ENCODE measurements at places on chromosomes 3 and 15.

DNA sequence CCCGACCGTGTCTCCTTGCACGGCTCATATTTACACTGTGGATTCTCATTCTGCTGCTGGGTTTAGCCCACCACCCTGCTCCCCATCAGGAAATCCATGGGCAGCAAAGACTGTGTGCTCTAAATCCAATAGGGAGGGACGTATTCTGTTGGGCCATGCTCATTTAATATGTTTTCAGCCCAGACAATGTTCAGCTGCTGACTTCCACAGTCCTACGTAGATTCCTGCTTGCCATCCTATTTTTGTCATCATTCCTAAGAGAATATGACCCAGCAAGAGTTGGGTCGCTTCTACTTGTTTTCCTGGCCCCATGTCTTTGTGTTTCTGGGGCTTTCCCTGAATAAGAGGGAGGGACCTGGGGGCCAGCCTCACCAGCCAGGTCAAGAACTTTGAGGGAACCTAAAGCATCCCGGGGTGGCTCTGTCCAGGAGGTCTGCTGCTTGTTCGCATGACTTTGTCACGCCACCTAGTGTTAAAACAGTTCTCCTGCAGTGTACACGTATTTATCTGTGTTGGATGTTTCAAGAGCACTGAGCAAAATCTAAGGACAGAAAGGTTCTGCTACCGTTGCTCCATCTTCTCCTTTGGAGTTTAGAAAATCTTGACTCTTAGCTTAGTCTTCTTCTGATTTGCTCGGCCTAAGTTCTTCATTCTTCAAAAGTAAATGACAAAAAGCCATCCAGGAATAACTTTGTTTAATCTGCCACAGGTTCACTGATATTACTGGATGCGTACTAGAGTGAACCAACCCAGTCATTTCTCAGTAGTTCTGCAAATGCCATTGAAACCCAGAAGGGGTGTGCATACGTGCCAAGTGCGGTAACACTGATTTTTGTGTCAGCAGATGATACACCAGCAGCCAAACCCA, 79.8 kb upstream of the NR2E3 start:
- DNase-seq = peak; percentile 24

- no peak for DNase-seq
Observed at GRCh38 chr15:22950256-22950990, 29.7 kb downstream of the CYFIP1 start.

DNA sequence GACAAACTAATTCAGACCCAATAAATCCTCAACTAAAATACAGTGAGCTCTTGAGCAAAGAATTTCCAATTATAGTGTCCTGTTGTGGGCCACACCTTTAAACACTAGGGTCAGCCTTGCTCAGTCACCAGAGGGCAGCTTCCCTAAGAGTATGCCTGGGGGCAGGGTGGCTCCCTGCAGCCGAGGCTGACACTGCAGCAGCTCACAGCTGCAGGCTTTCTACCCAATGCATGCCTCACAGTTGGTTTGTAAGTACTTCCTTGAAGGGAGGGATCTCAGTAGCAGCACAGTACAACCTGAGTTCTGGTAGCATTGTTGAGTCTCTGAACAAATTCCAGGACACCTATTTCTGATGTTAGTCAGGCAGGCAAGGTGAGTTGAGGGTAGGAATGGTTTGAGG, 335.6 kb downstream of the TUSC7 start:
- no peak for DNase-seq

DNA sequence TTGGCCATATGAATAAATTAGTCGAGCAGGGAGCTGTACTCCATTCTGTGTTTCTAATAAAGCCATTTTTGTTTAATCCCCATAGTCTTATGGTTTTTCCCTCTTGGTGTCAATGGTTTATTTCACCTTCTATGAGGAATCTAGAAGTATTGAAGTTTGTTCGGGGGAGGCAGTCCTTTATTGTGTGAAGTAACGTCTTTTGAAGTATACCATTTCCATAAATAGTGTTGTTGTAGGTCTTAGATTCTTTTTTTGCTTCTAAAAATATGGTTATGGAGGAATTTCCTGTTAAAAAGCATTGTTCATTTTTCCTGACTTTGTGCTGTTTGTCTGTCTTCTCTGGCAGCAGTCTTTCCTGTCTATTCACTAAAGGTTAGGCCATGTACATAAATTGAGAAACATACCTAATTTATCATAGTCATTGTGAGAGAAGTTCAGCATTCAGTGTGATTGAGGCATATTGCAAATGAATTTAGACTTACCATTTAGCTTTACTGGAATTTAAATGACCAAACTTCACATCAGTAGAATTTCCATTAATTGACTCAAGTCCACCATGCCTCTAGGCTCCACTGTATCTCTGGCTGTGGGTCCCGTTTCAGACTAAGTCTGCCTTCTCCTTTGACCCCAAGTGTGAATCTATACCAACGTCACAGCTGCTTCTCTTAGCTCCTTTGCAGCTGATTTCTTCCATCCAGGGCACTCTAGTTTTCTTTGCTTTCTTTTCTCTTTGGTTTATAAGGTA, 37.3 kb downstream of the YEATS2 start:
- no peak for DNase-seq

DNA sequence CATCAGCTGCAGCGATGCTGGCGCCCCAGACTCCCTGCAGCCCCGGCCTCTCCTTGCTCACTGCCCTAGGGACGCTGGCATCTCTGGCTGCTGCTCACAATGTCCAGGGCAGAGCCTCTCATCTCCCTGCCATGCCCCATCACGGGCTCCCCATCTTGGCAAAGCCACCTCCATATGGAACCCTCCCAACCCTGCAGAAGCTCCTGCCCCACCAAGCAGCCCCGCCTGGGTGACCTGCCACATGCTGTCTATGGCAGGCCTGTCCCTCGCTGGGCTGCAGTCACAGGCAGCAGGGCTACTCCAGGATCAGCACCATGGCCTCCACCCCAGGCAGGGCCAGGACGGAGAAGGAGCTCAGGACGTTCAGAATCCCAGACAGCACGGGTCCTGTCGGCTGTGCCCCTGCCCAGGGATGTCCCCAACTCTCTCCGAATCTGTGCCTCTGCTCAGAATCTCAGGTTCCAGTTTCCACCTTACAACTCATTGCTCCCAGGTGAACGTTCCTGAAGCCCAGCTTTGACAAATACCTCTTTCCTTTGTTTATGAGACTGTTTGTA, 58.4 kb downstream of the PLXNA1 start:
- DNase-seq = no peak

- DNase-seq = no peak
Observed at GRCh38 chr3:172379372-172379771, 68.9 kb downstream of the GHSR start.

DNA sequence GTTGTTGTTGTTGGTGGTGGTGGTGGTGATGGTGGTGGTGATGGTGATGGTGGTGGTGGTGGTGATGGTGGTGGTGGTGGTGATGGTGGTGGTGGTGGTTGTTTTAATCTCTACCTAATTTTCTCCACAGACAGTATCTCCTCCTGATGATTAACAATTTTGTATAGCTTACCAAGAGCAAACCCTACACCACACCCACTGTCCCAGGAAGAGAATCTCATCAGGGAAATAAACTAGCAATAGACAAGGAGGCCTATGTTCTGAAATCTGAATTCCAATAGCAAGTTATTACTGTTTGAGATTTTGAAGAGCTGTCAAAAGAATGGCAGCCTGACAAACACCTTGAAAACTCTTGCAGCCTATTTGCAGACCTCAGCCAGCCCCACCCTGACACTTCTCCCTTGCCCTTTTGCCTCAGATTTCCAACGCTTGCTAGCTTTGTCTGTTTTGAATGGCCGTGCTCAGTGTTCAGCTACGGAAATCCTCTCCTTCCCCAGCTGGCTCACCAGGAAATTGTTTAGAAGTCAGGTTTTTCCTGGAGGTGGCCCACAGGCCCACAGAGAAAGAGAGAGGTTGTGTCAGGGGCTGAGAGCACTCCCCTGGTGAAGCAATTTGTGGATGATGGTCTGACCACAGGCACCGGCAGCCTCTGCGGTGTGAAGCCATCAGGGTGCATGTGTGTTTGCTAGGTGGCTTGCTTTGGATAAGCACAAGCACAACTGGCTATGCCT, 101.6 kb downstream of the MAGI1 start:
- DNase-seq = no peak

GRCh38 chr15:25790000-25790660, 73.0 kb downstream of the ATP10A start:
- DNase-seq = peak; percentile 74

GRCh38 chr3:184592371-184593219, 31.0 kb downstream of the EPHB3 start:
- no peak for DNase-seq

DNA sequence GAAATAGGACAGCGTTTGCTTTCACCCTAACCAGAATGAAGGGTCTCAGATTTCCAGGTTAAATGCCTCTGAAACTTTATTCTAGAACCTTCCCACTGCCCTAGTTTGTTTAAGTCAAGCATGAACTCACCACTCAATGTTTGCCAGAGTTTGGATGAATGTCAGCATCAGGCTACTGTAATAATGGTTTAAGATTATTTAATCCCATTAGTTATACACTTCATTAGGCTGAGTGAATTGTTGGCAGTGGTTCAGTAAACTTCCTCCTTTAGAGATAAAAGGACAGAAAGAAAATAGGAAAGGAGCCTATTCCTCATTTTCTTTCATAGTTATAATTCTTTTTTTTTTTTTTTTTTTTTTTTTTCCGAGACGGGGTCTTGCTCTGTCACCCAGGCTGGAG, 401.9 kb upstream of the TPRG1 start:
- no peak for DNase-seq

DNA sequence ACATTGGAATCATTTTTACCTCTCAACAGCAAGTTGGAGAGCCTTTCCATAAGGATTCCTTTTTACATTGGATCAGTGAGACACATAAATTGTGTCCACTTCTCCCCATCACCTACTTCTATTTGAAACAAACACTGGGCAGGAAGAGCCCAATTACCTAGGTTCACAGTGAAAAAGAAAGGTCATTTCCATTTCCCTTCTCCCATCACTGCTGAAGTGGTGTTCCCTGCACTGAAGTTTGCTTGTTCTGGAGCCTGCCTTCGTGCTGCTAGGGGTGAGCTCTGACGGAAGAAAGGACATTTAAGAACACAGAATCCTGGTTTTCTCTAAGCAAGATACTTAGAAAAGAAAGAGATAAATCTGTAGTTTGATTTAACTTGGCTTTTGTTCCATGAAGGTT, 123.8 kb upstream of the ZBTB20 start:
- DNase-seq = no peak

DNA sequence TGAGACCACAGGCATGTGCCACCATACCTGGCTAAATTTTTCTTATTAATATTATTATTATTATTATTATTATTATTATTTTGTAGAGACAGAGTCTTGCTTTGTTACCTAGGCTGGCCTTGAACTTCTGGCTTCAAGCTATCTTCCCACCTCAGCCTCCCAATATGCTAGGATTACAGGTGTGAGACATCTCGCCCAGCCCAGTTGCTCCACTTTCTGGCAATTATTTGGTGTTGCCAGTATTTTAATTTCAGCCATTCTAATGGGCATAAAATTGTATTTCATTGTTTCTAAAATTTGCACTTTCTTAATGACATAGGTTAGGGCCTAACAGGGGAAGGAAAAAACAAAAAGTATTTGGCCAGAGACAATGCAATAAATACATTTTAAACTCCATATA, 1217.6 kb upstream of the ALCAM start:
- DNase-seq = no peak

- DNase-seq = no peak
Observed at GRCh38 chr3:194284351-194284750, 66.8 kb downstream of the CPN2 start.

Measured in activated CD4-positive, alpha-beta T cell treated with anti-CD3 and anti-CD28 coated beads, Interleukin-2, amount 50 U/mL, for 48 hours (primary cell).